ENCODE measurements at places on chromosomes 2 and 18. TPM values are rescaled to one million over a fixed set of nuclear protein-coding genes. Genes with fewer than 3 reads are reported as not detected.
A peak's percentile ranks its signal among the peaks of the same experiment; 100 is the strongest.

INO80B gene
- 19.6 TPM for total RNA-seq

DNA sequence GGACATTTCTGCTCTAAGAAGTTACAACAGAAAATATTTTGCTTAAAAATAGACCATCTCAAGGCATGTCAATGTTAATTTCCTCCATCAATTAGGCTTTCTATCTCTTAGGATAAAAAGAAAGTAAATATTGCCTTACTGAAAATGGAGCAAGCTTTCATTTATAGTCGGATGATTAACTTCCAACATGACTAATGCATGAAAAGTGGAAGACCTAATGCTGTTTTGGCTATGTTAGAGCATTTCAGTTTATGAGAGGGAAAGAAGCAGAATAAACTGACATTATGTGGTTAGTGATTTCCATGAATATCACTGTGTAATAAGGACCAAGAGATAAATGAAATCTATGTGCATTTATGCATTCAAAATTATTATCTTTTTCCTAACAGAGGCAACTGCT is 475.2 kb upstream of the UBE2E3 start:
- no peak for DNase-seq

- DNase-seq = no peak
These were observed 26.2 kb downstream of the MGAT4A start for GRCh38 chr2:98704499-98705332.

GRCh38 chr18:36821681-36822080 is 7.1 kb downstream of the TPGS2 start:
- DNase-seq = no peak

GPR55 gene
- not detected for total RNA-seq

HOXD10 gene
- not detected for total RNA-seq

DNA sequence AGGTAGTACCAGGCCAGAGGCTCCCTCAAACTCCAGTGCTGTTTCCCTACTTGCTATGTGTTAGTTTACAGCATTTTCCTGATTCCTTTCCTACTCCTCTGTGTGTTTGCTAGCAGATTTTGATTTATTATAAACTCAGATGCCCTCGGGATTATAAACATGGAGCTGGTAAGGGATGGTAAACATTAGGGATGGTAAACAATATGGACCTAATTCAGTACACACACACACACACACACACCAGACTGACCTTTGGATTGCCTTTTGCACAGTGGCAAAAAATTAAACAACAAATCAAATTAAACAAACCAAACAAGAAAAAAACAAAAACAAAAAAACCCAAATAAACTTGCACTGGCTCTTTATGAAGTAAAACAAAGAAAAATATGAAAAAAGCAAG is 55.4 kb upstream of the ACVR1 start:
- no peak for DNase-seq

- peak; percentile 45 for DNase-seq
These were observed 137.7 kb downstream of the IRS1 start for GRCh38 chr2:226661789-226662545.

DNA sequence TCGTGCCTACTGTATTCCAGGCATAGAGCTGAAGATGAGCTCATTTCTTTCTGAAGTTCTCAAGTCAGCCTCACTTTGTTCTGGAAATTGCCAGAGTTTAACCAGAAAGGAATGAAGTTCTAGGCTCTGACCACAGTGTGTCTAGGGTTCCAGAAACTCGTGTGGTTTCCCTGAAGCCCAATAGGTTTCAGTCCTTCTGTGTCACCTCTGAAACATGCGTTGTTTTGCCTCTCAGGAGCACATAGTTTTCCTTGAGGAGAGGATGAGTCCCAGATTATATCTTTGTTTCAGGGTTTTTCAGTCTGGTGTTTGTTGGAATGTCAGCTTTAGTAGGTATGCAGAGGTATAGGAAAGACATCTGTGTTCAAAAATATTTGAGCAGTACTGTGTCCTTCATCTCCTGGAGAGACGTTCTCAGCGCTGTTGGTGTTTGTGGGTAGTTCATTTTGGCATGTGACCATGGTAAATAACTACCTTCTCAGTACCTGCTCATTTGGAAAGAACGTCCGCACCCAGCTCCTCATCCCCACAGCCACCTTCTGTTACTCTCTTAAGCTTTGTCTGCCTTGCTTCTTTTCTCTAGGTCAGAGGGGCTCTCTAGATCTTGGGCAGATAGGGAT is 56.6 kb downstream of the RALBP1 start:
- DNase-seq = no peak

ABCG5 gene
- not detected for total RNA-seq

- DNase-seq = no peak
These were observed 1.5 kb downstream of the KANSL3 start for GRCh38 chr2:96636551-96637171.

GRCh38 chr2:204170411-204170810 is 233.8 kb downstream of the ICOS start:
- DNase-seq = no peak

GAREM1 gene
- total RNA-seq = 23.5 TPM

DNA sequence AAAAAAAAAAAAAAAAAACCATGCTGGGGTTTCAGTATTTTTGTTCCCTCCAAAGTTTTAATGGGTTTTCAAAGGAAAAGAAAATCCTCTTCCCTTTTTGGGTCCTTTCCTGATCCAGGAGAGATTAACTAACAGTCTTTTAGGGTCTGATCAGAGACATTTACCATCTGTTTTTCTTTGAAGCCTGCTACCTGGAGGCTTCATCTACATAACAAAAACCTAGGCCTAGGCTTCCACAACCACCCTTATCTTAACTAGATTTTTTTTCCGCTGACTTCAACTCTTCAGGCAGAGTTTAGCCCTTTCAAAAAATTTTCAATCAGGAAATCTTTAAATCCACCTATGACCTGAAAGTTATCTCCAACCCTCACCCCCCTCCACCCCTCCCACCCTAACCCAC is 154.7 kb downstream of the MBD2 start:
- DNase-seq = no peak

CD28 gene
- 0.75 TPM for total RNA-seq

- DNase-seq = no peak
These were observed 670.8 kb upstream of the FANCL start for GRCh38 chr2:58911877-58912276.

GRCh38 chr2:36459725-36460137 is 104.2 kb downstream of the CRIM1 start:
- DNase-seq = no peak

DNAJC5G gene
- total RNA-seq = 2.3 TPM

HOXD9 gene
- not detected for total RNA-seq

GRCh38 chr18:69491576-69491975 is 90.9 kb downstream of the DOK6 start:
- no peak for DNase-seq

- DNase-seq = no peak
These were observed 29.6 kb upstream of the IL1R1 start for GRCh38 chr2:102112692-102113665.

DNA sequence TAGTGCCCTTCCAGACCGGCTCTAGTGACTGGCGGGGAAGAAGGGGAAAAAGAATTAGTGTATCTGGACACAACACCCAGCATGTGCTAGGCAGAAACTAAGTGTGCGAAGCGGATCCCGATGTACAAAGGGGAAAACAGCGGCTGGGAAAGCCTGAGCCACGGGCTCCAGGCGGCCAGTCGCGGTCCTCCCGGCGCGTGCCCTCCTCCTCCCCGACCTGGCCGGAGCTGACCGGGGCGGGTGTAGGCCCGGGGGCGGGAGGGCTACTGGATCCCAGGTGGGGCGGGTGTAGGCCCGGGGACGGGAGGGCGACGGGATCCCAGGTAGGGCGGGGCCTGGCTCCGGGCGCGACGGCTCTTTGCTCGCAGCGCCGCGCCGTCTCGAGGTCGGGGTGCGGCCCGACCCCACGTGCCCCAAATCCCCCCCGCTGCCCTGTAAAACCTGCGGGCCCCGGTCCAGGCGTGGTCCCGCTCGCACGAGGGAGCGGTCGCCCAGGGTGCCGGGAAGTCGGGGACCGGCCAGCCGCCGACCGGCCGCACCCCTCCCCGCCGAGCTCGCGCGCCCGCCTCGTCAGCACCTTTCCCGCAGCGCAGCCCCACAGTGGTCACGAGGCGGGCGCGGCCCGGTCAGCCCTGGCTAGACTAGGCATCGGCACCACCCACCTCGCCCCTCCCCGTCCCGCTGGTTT is 48.8 kb downstream of the C2orf42 start:
- DNase-seq = no peak

GRCh38 chr2:120369250-120369649 is 23.3 kb downstream of the INHBB start:
- DNase-seq = no peak

DNA sequence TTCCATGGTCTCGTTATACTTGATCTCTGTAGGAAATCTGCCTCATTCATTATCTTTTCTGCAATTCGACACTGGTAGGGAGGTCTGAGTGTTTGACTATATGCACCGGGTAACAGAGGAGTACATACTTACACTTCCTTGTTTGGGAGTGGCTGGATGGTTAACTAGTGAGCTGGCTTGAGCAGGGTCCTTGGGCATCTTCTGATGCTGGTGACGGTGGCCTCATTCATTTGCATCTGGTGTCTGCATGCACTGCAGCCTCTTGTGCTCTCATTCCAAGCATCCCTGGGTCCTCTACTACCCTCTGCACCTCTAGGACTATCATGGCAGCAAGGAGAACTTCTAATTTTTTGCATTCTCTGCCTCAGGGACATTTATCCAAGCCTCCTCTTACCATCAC is 100.0 kb upstream of the TCF4 start:
- DNase-seq = no peak

DSG1 gene
- 0.89 TPM for total RNA-seq

GCG gene
- total RNA-seq = not detected

CRYGC gene
- total RNA-seq = not detected

OR6B2 gene
- not detected for total RNA-seq

IL1RL2 gene
- total RNA-seq = not detected

GRCh38 chr18:48263192-48263853 is 145.9 kb downstream of the ZBTB7C start:
- no peak for DNase-seq

ACMSD gene
- total RNA-seq = not detected

GRCh38 chr2:72011370-72011689 is 136.3 kb downstream of the CYP26B1 start:
- DNase-seq = no peak

DNA sequence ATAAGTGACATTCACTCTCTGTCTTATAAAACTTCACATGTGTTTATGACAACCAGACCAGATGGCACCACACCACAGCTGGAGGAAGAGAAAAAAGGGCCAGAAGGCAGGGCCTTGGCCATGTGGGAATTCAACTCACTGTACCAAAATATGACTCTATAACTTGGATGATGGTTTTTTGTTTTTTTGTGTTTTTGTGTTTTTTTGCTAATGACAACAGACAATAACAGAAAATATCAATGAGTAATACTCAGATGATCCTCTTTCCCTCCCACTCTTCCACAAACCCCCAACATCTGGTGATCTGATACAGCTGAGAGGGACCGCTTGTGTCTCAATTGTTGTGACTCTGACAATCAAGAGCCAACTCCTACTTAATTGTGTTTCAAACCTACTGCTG is 12.4 kb downstream of the NMI start:
- DNase-seq = no peak

DNA sequence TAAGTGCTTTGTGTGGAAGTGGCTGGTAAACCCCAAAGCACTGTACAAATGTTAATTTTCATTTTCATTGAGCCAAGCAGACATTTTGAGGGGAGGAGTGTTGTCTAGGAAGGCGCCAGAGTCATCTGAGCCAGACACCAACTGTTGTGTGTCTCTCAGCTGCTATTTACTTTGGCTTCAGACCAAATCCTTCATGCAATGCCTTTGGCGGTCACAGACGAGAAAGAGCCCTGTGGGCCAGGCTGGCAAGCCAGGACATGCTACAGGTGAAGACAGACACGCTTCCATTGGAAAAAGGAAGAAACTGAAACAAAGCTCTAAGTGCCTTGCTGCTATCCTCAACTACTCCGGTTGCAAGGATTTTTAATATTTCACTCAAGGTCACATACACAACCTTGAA is 115.4 kb upstream of the CDC42EP3 start:
- no peak for DNase-seq

DNA sequence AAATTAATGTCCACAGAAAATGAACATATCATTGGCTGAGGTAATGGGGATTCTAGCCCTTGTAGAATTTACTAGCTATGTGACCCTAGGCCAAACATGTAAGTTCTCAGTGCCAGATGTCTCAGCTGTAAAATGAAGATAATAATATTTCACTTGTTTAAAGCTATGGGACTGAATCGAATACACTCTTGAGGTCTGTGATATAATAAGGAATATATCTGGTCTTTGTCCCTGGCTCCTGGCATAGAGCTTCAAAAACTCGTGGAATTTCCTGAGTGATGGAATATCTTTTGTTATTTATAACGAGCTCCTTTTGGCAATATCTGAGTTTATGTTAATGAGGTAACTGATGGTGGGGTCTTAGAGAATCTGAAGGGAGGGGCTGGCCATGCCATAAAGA is 201.4 kb upstream of the CYP26B1 start:
- no peak for DNase-seq

- DNase-seq = no peak
These were observed 47.4 kb downstream of the IMPA2 start for GRCh38 chr18:12028674-12029073.

- no peak for DNase-seq
These were observed 115.9 kb upstream of the CD302 start for GRCh38 chr2:159913900-159914299.

DNA sequence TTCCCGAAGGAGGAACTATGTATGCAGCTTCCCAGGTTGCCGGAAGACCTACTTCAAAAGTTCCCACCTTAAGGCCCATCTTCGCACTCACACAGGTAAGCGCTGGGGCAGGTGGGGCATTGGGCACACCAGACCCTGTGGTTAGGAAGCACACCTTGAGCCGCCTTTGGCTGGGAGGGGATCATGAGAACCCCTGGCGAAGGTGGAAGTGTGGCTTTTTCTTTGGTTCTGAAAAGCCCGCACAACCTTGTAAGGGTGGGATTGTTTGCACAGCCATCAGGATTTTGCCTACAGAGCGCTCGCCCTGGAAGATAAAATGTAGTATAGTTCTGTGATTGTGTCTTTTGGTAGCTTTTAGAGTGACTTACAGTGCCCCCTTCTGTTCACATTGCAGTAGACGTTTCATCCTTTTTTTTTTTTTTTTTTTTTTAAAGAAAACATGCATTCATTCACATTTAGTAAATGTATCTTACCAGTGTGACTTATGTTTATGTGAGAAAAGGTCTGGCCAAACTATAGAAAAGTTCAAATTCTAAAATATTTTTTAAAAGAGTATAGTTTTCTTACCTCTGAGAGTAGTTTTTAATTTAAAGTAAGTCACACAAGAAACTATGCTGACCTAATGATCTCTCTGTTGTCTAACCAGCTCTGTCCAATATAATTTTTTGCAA is 5.3 kb downstream of the KLF11 start:
- DNase-seq = no peak
